ENCODE measurements at places on chromosomes 2 and 18.

GRCh38 chr2:55138014-55138881 lies 88.0 kb upstream of the RTN4 start:
- no peak for DNase-seq

- DNase-seq = no peak
Observed at GRCh38 chr2:189267925-189268579, 88.5 kb upstream of the COL5A2 start.

- DNase-seq = no peak
Observed at GRCh38 chr2:192604295-192604694, 409.6 kb upstream of the TMEFF2 start.

DNA sequence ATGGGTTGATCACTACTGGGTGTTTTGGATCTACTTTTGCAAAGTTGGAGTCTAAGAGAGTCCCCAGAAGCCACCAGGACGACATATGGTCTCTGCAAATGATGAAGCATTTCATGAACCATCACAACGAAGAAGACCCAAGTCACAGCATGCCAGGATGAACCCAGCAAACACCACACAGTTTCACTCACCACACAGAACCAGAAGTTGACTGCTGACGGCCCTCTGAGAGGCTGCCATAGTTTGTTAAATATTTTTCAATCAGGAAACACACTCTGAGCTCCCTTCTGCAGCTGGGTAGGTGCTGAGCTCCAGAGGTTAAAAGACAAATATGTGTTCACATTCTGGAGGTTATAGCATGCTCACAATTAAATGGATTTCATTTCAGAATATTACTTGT lies 271.4 kb downstream of the DCDC2C start:
- DNase-seq = no peak

DNA sequence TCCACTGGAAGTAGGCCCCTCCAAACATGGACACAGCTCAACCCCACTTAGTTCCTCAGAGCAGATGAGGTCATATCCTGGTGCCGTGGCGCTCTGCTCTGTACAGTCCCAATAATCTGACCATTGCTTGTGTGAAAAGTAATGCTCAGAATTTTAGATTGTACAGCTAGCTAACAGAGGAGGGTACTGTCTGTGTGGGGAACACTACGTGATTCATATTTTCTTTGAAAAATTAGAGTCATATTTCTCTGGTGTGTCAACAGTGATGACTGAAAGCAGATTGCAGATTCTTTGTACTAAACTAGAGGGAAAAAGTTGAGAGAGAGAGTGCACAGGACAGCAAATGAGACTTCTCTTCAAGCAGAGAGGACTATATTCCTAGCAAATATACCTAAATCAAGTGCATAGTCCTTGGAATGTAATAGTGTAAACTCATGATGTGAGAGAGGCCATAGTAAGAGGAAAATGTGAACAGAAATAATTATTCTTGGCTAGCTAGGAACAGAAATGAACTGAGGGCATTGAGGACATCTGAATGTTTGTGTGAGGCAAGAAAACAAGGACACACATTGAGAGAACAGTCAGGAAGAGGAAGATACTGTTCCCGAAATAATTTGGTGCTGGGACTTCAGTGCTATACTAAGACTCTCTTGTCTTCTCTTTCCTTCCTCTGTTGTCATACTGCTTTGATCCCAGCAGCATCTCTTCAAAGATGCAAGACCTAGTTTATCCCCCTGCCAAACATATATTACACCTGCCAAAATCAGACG lies 157.0 kb upstream of the RND3 start:
- no peak for DNase-seq

DNA sequence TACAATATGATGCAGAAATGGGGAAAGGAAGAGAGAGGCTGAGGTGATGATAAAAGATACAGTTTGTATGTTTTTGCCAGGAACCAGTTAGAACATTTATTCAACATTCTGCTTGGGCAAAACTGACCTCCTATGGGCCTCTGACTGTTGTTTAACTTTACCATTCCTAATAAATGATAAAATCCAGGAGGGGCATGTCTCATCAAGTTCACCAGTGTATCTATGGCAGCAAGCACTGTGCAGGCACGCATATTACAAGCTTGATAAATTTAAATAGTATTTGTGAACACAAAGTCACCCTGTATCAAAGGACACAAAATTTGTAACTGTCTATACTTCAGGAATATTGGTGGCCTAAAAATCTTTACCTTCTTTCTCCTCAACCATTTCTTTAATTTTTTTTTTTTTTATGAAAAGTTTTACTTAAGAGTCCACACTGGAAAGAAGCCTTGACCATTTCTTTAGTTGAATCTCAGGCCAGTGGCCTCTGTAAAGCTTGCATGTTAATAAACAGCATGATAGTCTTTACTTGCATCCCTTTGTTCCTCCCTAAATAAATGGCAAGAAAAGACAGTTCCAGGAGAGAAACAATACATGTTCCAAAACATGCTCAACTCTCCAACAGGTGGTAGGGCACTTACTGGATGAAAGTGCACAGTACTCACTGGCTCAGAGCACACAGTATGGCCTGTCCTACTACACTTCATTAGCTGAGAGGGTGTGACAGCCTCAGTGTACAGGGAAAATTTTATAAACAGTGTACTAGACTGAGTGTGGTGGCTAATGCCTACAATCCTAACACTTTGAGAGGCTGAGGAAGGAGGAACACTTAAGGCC lies 52.3 kb downstream of the SOS1 start:
- no peak for DNase-seq

DNA sequence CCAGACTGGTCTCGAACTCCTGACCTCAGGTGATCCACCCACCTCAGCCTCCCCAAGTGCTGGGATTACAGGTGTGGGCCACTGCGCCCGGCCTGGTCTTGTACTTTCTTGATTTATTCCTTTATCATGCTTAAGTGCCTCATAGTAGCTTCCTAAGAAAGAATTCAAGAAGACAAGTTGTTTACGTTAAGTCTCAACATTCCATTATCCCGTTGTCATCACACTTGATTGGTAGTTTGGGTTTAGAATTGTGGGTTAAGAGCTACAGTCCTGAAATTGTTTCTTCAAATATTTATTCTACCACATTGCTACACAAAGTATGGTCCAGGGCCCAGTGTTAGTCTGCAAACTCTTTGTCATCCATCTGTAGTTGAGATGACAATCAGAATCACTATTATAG lies 194.0 kb downstream of the VWC2L start:
- no peak for DNase-seq

DNA sequence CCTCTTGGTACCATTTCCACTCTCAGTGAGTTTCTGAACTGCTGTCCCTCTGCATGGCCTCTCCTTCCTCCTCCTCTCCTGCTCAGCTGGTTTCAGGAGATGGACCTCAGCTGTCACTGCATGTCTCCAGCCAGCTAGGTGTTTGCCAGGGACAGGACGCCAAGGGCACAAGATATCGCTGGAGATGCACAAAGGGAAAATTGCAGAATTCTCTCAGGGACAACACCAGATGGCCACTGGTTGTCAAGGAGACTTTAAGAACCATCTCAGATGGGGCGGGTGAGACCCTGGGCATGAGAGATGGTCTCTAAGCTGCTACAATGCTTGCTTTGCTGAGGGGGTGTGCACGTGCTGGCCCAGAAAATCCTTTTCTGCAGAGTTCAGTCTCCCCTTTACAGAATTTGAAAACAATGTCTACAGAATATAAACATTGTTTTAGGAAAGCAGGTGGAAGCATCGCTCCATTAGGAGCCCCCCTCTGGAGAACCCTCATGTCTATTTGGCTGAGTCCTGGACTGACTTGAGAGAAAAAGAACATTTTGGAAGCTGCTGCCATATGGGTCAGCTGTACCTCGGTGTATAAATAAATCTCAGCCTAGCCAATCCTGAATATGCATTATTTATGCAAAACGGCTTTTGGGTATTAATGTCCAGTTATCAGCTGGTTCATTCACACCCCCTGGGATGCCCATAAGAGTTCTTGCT lies 57.8 kb upstream of the SPP2 start:
- DNase-seq = no peak

DNA sequence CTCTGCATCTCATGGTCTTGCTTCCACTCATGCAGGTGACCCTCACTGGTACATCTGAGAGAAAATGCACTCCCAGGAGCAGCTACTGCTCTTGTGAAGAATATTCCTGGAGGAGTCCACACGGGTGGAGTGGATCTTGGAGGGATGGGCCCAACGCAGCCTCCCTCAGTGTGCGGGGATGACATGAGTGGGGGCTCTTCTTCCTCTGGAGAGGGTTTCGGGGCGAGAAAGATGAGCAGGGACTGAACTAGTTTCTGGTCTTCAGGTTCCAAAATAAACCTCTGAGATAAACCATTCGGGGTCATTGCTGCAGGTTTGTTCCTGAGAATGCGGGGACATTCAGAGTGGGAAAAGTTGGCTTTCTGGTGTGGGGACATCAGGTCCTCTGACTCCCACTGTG lies 39.1 kb downstream of the COPS8 start:
- DNase-seq = no peak

- no peak for DNase-seq
Observed at GRCh38 chr2:215171151-215171550, 32.7 kb upstream of the ABCA12 start.

- no peak for DNase-seq
Observed at GRCh38 chr2:47479863-47480262, 76.9 kb downstream of the MSH2 start.

DNA sequence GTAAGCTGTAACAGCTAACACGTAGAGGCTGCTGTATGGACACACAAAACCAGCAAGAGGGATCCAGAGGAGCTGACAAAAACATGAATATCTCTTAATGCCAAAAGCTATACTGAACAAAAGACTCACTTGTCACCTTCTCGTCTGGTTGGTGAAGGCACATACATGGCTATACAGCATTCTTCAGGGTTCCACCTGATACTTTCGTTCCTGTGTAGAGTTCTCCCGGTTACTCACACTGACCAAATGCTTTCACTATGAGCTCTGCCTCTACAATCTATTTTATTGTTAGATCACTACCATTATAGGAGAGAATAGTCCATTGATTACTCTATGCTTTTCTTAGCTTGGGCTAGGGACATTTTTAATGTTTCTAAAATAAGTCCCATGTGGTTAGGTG lies 193.1 kb downstream of the HNMT start:
- DNase-seq = no peak

DNA sequence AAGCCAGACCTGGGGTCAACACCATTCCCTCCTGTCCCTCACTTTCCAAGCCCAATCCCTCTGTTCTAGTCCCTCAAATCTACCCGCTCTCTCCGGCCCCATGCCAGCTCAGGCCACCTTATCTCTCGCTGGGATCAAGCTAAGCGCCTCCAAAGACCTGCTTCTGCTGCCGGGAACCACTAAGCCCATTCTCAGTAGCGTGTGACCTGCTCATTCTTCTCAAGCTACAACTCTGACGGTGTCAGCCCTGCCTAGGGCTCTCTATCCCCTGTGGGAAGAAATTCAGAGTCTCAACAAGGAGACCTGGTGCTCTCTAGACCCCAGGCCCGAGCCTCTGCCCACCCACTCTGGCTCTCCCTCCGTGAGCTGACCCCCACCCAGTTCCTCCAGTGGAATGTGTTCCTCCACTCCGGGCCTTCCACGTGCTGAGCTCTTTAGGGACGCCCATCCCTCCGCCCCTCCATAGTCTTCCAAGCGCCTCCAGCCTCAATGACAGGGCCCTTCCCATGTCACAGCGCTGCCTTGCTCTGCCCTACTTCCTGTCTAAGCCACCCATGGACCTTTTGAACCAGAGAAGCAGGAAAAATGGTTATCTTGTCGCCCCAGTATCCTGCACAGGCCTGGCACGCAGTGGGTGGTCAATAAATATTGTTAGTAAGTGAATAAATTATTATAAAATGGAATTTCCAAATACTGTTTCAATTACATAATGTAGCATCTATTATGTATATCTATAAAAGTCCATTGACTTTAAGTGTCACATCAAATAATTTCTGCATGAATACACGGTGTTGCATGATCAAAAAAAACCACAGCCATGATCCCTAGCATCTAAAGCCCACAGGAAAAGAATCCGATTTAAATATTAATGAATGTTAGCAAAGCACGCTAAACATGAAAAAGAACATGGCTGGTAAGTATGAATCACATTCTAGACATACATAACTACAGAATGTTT lies 127.6 kb downstream of the ZNF516 start:
- DNase-seq = no peak

DNA sequence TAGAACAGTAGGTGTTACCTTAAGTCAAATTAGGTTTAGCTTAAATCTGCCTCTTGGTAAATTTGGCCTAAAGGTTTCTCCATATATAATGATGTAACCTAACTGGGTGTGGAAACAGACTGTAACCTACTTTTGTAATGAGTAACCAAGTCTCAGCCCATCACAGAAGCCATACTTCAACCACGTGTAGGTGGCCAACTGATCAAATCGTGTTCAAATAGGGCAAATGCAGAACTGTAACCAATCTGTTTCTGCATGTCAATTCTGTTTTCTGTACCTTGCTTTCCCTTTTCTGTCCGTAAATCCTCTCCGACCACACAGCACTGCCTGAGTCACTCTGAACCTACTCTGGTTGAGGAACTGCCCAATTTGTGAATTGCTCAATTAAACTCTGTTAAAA lies 34.0 kb upstream of the PLA2R1 start:
- DNase-seq = no peak

DNA sequence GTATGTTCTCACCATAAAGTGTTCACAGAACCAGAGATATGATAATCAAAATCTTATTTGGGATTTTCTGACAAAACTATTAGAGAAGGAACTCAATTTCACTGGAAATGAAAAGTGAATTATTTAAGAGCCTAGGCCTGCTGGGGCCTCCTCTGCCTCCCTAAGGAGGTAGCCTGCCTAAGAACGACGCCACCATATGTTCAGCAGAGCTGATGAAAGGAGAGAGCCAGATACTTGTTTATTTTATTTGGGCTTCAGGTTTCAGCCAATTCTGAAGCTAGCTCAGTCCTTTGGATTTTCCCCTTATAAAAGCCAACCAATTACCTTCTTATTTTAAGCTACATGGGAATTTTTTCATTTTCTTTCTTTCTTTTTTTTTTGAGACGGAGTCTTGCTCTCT lies 433.1 kb upstream of the MAP2 start:
- no peak for DNase-seq

GRCh38 chr2:109507217-109507616 lies 106.5 kb downstream of the SEPTIN10 start:
- no peak for DNase-seq

All from activated CD4-positive, alpha-beta T cell treated with anti-CD3 and anti-CD28 coated beads for 1 hour (primary cell).